ENCODE measurements at places on chromosomes 16 and 17. TPM values are rescaled to one million over a fixed set of nuclear protein-coding genes. Genes with fewer than 3 reads are reported as not detected.

DNA sequence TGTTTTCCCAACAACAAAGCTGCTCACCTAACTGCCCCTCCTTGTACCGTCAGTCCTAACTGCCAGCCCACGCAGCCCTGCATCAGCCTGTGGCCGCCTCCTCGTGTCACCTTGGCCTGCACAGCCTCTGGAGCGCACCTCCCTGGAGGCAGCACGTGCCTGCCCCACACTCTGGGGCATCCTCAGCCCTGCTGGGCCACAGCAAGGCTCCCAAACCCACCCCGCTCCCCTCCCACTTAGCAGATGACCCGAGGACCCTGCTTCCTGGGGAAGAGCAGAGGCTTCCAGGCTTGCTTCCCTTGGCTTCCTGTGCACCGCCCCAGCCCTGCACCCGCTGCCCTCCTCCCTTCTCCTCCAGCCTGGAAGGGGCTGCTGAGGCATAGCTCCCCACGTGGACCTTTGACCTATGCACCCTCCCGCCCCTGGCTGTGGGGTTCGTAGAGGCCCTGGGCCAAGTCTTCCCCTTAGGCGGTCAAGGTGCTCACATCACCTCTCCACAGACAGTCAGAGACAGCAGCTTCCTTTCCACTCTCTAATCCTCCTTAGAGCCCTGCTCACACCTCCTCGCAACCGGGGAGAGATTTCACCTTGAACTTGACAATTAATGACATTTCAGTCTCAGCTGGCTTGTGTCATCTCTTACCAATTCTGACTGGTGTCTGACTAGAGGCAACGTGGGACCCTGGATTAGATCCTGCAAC, 115.0 kb downstream of the MGAT5B start:
- no peak for DNase-seq

DNA sequence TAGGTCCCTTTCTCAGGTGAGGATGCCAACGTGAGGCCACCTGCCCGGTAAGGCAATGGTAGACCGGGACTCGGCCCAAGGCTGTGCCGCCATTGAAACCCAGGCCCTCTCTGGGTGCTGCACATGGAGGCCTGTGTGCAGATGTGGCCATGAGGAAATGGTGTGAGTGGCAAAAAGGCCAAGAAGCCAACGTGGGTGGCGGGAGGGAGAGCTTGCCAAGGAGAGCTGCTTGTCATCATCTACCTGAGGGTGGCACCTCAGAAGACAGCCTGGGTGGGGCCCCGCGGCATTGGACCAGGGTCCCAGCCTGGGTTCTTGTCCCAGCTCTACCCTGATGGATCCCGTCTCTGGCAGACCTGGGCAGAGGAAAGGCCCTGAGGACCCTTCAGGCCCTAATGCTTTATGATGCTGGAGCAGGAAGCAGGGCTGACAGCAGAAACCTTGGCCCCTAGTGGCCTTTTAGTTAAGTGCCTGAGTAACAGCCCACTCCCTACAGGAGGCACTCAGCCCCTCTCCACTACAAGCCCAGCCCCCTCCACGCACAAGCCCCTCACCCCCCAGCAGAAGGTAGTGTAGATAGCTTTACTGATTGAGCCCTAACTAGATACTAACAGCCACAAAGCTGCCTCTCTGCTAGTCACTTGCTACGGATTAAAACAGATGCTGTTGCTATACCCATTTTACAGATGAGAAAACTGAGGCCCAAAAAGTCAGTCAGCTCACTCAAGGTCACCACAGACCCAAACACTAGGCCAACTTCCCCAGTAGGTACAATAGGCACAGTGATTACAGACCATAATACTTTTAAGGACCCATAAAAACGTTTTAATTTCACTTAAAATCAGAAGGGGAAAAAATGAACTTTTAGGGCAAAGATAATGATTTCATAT, 26.2 kb upstream of the KIFC3 start:
- no peak for DNase-seq

KATNB1 gene
- total RNA-seq: 32.7 TPM

FOXL1 gene
- 9.0 TPM for total RNA-seq

DNA sequence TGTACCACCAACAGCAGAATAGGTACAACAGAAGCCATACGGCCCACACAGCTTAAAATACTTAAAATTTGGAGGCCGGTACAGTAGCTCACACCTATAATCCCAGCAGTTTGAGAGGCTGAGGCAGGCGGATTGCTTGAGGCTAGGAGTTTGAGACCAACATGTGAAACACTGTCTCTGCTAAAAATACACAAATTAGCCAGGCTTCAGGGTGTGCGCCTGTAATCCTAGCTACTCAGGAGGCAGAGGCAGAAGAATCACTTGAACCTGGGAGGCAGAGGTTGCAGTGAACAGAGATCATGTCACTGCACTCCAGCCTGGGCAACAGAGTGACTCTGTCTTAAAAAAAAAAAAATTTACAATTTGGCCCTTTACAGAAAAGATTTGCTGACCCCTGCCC, 17.0 kb downstream of the GFOD2 start:
- no peak for DNase-seq

DNA sequence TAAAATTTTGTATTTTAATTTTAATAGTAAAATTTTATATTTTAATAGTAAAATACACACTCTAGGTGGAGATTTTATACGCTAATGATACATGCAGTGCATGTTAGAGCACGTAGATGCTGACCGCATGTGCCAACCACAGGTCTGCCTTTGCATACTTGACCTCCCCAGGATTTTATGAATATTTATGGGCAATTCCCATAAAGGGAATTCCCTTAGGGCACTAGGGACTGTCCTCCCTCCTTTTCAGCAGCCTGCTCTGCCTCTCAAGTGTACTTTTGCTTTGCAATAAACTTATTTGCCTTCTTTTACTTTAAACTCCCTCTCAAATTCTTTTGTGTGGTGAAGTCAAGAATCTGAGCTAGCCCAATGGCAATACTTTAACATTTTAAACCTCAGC, 217.7 kb upstream of the CDH8 start:
- no peak for DNase-seq

DNA sequence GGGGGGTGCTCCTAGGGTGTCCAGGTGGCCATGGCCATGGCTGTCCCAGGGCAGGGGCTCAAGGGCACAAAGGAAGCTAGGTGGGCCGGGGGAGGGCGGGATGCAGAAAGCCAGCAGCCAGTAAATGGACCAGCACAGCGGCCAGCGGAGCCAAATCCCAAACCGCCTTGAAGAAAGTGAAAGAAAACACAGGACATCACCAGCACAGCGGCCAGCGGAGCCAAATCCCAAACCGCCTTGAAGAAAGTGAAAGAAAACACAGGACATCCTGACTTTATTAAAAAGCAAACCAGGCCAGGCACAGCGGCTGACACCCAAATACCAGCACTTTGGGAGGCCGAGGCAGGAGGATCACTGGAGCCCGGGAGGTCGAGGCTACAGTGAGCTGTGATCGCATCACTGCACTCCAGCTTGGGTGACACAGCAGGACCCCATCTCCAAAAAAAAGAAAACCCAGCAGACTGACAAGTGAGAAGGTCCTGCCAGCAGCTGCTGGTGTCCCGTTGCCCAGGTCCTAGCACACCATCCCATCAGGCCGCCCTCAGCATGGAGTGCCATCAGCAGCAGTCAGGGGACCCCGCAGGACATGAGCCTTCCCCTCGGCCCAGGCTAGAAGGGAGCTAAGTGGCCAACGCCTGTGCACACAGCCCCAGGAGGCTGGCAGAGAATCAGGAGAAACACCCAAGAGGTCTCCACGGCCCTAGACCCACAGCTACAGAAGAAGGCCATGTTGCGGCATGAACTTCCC, 17.0 kb downstream of the SLC38A10 start:
- no peak for DNase-seq

ABCA8 gene
- not detected for total RNA-seq

GRCh38 chr16:89297156-89297874, 79.8 kb downstream of the ZNF778 start:
- no peak for DNase-seq

Measured in kidney epithelial cell (primary cell).